ENCODE measurements at places on chromosomes 2 and 18.
A peak's percentile ranks its signal among the peaks of the same experiment; 100 is the strongest.

DNA sequence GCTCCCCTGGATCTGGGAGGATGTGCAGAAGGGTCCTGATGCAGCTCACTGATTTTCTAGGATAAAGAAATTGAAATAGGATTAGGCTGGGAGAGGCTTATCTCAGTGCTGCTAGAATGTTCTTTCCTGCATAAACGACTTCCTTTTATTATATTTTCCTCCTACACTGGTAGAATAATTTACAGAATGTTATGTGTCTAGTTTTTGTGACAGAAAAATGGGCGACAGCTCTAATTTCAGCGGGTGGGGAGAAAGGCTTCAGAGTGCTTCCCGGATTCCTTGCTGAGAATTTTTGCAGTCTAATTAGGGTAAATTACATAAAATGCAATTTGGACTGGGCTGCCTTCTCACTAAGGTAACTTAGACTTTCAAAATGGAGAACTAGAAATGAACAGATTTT is 66.2 kb downstream of the SKA1 start:
- no peak for DNase-seq

DNA sequence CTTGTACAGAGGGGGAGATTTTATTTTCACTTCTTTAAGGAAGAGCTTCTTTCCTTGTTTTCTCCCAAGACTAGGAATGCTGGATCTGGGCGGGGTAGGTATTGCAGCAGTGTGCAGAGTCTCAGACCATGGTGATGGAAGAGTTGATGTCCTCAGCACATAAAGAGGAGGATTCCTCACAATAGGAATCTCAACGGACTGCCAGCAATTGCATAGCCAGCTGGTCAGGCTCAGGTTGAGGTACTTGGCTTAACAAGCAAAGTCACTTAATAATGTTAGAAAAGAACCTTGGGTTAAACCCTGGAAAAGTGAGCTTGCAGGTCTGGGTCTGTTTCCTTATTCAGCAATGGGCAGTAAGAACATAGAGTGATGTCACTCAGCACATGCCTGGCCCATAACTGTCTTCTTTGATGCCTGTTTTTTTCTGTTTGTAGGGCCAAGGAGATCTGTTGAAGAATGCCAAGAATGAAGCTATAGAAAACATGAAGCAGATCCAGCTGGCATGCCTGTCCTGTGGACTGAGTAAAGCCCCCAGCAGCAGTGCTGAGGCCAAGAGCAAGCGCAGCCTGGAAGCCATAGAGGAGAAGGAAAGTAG is 342.1 kb downstream of the PLCL1 start:
- DNase-seq: no peak

DNA sequence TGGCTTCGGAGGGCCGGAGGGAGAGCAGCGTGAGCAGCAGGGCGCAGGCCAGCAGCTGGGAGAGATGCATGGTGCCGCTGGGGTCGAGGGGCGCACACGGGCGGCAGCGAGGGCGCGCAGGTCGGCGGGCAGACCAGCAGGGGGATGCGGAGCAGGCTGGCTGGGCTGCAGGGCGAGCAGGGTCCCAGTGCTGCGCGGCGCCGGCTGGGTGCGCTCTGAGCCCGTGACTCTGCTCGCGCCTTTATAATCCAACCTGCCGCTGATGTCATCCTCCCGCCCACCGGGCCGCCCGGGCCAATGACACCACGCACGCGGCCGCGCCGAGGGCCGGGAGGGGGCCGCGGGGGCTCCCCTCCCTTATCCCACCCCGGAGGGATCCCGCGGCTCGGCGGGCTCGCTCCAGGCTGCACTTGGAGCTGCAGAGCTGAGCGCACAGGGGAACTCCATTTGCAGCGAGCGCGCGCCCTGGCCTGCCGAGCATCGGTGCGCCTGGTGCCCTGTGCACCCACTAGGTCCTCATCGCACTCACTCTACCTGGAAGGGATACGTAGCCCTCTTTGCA is at the start of gene NPPC:
TSS of gene NPPC (minus strand) at position 217 of the 562 bp plus-strand sequence. CDS start at position 70, 147 bp downstream.
- DNase-seq: peak; percentile 64

DNA sequence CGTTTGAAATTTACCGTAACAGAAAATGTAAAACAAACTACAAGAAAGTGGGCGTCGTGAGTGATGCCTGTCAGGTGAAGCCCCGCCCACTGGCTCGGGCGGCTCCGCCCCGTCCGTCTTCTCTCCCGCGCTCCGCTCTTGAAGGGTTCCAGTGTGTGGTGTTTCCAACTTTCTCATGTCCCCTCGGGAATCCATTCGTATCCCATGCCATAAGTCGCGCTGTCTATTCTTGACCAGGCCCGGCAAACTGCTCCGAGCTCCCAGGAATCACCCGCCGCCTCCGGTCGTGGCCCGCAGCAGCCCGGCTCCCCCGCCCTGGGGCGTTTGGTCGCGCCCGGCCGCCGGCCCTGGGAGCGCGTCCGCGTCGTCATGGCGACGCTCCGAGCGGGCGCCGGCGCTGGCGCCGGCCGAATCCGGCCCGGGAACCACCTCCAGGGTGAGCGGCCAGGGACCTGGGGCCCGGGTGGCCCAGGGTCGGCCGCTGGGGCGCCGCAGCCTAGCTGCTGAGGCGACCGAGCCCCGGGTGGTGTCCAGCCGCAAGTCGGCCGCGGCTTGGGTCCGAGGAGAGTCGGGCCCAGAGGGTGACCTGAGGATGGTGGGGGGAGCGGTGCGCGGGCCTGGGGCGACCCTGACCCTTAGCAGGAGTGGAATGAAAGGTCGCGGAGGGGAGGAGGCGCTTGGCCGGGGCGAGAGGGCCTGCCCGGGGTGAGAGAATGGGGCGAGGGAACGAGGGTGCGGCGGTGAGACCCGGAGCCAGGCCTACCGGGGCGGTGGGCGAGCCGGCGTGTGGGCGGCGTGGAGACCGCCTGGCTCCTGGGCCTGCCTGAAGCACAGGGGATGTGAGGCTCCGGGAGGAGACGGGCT is at the start of gene CFAP221:
TSS of gene CFAP221 (plus strand) at position 375 of the 864 bp plus-strand sequence. CDS start 1,683 bp downstream, outside the sequence.
- peak; percentile 45 for DNase-seq

- DNase-seq: no peak
Observed at GRCh38 chr2:228841877-228842276, 429.2 kb downstream of the PID1 start.

GRCh38 chr2:159298967-159299366 is 12.5 kb upstream of the WDSUB1 start:
- DNase-seq: no peak

DNA sequence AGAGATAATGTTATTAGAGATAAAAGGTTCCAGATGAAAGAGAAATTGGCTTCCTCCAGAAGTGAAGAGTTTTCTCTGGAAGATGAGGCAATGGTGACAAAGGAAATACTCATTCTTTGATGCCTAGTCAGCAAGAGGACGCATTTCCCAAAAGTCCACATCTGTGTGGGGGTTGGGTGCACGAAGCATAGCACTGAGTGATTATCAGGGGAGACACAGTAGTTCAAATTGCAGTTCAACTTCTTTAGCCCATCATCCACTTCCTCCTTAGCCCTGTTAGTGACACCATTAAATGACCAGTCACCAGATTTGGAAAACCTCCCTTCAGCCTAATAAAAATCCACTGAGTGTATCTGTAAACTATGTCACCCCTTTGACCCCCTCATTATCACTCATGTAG is 80.9 kb upstream of the PHLPP1 start:
- no peak for DNase-seq

DNA sequence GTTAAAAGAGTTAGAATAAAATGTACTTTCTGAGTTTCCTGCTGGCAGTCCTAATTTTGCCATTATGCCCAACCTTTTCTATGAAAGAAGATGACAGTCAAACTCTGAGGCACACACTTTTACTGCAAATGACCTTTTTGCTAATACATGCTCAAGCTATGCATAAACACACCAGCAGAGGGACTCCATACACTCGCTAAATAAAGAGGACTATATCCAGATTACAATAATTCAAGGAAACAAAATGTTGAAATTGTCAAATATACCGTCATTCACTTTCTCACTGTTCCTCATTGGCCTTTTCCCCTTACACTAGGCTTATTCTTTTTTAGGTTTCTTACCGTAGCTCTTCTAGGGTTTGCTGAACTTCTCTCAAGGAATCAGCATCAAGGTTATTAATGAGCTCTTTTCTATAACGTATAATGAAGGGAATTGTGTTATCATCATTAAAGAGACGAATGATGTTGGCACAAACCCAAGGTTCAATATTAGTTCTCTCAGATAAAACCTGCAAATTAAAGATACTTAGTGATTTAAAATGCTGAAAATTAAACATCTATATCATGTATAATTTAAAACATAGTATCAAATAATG is 25.7 kb downstream of the SRBD1 start:
- DNase-seq: no peak

DNA sequence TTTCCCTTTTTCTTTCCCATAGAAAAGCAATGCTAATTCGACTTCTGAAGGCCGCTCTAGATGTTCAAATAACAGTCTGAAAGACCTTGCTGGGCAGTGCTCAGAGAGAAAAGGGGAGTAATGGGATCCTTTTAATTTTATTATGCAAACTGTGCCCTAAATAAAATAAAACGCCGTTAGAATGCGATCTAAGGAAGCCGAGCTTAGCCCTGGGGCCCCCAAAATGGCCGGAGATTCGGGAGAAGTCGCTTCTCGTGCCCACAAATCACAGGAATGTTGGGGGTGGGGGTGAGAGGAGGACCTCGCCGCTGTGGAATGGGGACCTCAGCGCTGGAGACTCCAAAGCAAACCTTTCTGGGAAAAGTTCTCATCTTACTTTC is 8.4 kb upstream of the POU3F3 start:
- no peak for DNase-seq

DNA sequence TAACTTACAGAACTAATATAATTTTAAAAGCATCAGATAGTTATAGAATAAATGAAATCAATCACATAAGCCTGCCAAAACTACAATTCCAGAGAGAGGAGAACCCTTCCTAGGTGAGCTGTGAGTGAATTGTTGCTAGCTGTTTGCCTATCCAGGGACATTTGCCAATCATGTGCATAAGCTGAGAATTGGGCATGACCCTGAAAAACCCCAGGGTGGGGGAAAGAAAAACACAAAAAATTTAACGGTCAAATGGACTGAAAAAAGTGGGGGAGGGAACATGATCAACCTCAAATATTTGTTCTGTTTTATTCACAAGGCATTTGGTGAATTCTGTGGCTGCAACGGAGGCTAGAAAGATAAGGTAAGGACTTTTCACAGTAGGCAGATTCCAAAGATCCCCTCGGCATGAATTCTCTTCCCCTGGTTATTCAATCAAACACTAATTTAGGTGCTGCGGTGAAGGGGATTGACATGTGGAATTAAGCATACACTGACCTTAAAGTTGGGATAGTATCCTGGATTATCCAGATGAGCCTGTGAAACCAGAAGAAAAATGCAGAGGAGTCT is 203.9 kb upstream of the RGPD4 start:
- DNase-seq: no peak

- peak; percentile 36 for DNase-seq
Observed at GRCh38 chr18:48007955-48008701, 77.7 kb upstream of the SMAD2 start.

GRCh38 chr2:238712011-238712410 is 135.9 kb upstream of the TWIST2 start:
- no peak for DNase-seq

- DNase-seq: no peak
Observed at GRCh38 chr2:196088203-196088602, 19.6 kb upstream of the DNAH7 start.

GRCh38 chr2:71003966-71004755 is 9.5 kb upstream of the TEX261 start:
- no peak for DNase-seq

- DNase-seq: no peak
Observed at GRCh38 chr18:55001394-55002024, 42.2 kb upstream of the CCDC68 start.

DNA sequence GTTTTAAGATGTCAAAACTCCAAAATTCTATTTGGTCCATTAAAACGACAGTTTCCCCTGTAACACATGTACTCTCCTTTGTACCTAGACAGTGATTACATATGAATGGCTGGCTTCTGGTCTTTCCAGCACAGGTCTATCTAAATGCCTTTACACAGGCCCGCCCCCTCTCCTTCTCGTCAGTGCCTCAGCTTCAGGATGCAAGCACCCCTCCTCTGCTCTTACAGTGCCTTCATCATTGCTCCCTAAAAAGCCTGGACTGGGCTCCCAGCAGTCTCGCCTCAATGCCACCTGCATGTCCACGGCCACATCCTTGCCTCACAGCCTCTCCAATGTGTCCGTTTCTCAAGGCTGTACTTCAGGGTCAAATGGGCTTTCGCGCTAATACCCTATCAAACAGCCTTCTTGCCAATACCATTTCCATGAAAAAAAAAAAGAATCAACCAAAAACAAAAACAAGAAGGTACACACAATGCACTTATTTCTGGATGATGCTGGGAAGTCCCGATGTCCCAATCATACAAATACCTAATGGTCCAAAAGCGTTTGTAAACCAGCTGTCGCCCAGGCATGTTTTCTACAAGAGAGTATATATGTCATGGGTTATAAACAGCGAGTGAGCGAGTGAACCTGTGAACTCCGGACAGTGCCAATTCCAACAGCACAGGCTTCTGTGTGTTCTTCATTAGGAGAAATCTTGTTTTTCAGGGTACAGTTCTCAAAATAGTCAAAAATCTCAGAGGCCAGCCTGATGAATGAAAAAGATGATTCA is 77.2 kb downstream of the EIPR1 start:
- no peak for DNase-seq

DNA sequence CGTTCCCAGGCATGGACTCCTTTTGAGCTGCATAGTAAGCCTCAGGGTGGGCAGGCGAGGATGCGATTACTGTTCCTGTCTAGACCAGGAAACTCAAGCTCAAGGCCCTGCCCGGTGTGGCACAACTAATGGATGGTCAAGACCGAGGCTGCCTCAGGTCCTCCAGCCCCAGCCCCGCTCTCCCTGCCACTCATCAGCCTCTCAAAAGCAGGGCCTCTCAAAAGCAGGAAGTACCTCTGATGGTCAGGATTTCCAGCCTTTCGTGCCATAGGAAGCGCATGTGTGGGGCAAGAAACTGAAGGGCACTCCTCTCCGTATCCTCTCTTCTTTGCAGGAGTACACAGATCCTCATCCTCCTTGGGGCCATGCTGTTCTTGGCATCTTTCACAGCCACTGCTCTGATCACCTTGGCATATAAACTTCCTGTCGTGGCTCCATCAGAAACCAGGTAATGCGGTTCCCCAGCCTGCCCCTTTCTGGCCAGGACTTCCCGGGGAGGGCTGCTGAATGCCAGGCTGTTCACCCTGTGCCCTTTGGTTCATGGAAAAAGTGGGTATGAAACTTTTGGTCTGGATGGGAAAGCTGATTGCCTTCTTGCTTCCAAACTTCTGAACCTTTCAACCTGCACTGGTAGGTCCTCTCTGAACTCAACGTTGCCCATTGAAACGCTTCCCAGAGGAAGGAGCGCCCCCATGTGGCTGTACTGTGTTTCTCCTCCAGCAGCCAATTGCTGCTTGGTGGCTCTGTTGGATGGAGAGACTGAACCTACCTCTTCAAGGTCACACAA is 82.8 kb upstream of the SEC11C start:
- peak; percentile 29 for DNase-seq
